Activated CD4-positive, alpha-beta T cell treated with anti-CD3 and anti-CD28 coated beads for 36 hours (primary cell): ENCODE measurements at places on chromosomes 7 and 10.
A peak's percentile ranks its signal among the peaks of the same experiment; 100 is the strongest.

DNA sequence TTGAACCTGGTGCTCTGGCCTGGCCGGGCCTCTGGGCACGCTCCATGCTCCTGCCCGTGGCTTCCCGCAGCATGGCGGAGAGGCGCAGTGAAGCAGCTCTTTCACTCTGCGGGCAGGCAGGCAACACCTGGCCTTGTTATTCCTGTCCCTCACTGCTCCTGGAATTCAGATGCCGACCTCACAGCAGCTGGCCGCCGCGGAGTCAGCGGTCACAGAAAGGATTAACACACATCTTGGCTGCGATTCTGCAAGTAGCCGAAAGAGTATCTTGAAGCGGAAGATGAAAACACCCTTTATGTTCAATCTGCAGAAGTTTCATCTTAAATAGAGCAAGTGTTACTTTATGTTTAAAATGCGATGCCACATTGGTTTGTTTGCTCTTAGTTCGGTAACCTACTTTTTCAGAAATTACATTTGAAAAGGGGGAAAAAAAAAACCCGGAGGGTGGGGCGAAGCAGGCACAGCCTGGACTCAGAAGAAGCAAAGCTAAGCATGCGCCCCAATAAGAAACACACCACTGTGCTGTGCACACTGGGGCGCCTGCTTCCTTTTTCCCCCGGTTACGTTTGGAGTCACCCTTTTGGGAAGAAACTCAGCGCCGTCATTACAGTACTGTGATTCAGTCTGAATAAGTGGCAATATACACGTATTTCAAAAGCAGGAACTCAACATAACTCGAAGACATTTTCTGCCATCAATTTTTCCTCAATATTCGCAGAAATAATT is 42.3 kb downstream of the BRI3 start:
- H3K4me1 ChIP-seq: no peaks in the 10 kb centered on the region
- peaks cover 14% of the 10 kb centered on the region for H3K27me3 ChIP-seq
- DNase-seq: peak; percentile 13
- H3K36me3 ChIP-seq: no peaks in the 10 kb centered on the region
- H3K4me3 ChIP-seq: no peak overlapping the region
- no peak overlapping the region for H3K27ac ChIP-seq

- DNase-seq: no peak
- H3K36me3 ChIP-seq: peaks cover 21% of the 10 kb centered on the region
- no peak overlapping the region for H3K4me3 ChIP-seq
- H3K27me3 ChIP-seq: no peaks in the 10 kb centered on the region
- H3K4me1 ChIP-seq: peaks cover 24% of the 10 kb centered on the region
- no peak overlapping the region for H3K27ac ChIP-seq
Measured at GRCh38 chr7:36633377-36633776, 90.9 kb downstream of the AOAH start.

DNA sequence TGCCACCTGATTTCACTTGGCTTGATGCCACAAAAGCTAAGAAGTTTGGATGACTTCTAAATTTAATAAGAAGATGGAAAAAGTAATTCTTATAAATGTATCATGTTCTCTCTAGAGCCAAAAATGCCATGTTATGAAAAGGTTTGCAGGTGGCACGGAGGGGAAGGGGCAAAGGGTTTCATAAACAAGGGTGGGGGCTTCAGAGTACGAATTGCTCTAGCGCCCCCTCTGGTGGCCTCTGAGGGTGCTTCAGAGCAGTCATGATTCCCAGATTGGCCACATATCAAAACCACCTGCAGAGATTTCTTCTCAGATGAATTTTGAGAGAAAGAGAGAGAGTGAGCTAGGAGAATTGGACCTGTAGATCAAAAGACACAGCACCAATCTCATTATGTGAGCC is 208.6 kb upstream of the YAE1 start:
- no peak overlapping the region for H3K4me3 ChIP-seq
- H3K27me3 ChIP-seq: peaks cover 3% of the 10 kb centered on the region
- H3K36me3 ChIP-seq: no peaks in the 10 kb centered on the region
- H3K27ac ChIP-seq: no peak overlapping the region
- H3K4me1 ChIP-seq: peaks cover 8% of the 10 kb centered on the region
- DNase-seq: peak; percentile 25

- no peak overlapping the region for H3K4me3 ChIP-seq
- no peak for DNase-seq
- H3K27me3 ChIP-seq: no peaks in the 10 kb centered on the region
- peaks cover 73% of the 10 kb centered on the region for H3K4me1 ChIP-seq
- no peak overlapping the region for H3K27ac ChIP-seq
- peaks cover 42% of the 10 kb centered on the region for H3K36me3 ChIP-seq
Measured at GRCh38 chr10:926075-926698, 5.3 kb downstream of the LARP4B start.

- H3K27ac ChIP-seq: no peak overlapping the region
- no peaks in the 10 kb centered on the region for H3K36me3 ChIP-seq
- DNase-seq: no peak
- H3K4me3 ChIP-seq: no peak overlapping the region
- no peaks in the 10 kb centered on the region for H3K4me1 ChIP-seq
Measured at GRCh38 chr7:42627101-42627500, 284.8 kb downstream of the C7orf25 start.

- H3K36me3 ChIP-seq: no peaks in the 10 kb centered on the region
- no peak overlapping the region for H3K4me3 ChIP-seq
- peak overlapping the region; percentile 81 for H3K27ac ChIP-seq
- no peaks in the 10 kb centered on the region for H3K27me3 ChIP-seq
- DNase-seq: no peak
Measured at GRCh38 chr10:132421847-132422751, 25.1 kb downstream of the PWWP2B start.

DNA sequence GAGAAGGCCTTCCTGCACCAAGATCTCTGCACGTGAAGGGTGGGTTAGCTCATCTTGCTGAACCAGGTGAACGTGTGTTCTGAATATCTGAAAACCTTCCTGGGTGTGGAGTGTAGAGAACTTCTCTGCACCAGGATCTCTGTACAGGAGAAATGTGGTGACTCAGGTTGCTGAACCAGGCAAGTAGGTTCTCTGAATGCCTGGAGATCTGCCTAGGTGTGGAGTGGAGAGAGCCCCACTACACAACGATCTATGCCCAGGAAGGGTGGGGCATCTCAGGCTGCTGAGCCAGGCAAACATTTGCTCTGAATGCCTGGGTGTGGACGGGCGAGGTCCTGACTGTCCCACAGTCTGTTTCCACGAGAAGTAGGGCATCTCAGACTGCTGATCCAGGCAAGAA is 1002.3 kb upstream of the KCND2 start:
- no peaks in the 10 kb centered on the region for H3K4me1 ChIP-seq
- no peak for DNase-seq
- no peak overlapping the region for H3K4me3 ChIP-seq
- no peaks in the 10 kb centered on the region for H3K27me3 ChIP-seq
